ENCODE measurements at places on chromosomes 4 and X.

DNA sequence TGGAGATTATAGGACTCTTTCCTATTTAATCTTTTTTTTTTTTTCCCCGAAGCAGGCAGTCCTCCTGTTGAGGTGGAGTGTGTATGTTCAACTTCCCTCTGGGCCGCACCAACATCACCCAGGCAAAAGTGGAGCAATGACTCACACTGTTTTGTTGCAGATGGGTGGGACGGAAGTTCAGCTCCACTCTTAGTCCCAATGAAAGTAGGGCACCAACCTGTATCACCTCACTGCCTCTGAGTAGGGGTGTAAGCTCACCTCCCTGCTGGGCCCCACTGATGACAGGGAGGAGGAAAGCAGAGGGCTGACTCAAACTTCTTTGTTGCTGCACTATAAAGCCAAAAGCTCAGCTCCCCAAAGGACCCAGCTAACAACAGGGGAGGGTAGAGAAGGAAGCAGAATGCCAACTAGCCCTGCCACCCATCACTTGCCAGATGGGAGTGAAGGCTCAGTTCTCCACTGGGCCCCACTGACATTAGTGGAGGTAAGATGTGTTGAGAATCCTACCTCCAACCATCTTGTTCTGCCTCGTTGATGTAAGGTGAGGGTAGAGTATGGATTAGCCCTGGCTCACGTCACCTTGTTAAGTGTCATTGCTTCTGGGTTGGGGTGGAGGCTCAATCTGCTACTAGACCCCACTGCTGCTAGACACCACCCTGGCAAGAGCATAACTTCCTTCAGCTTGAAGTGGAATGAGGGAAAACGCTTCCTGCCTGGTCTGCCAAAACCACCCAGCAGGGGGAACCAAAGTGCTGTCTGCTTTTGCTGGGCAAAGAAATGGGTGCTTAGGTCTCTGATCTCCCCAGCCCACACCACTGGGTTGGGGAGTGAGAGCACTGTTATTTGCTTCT lies 14.1 kb downstream of the RPS6KA3 start:
- no peak for DNase-seq

DNA sequence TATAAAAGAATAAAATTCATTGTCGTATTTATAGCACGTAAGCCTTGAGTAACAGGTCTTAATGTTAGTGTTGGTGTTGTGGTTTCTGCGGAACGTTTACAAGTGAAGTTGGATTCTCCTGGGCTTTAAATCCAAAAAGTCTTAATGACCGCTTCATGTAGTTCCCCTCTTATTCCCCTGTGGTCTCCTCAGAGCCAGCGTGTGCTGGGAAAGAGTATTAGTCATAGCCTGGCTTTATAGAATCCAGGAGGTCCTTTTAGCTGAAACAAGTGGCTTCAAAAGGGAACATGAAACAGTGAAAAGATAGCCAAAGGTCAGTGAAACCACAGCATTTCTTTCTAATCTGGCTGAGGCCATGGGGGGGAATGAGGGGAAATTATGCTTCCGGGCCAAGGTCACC lies 79.1 kb downstream of the CLCN4 start:
- no peak for DNase-seq

DNA sequence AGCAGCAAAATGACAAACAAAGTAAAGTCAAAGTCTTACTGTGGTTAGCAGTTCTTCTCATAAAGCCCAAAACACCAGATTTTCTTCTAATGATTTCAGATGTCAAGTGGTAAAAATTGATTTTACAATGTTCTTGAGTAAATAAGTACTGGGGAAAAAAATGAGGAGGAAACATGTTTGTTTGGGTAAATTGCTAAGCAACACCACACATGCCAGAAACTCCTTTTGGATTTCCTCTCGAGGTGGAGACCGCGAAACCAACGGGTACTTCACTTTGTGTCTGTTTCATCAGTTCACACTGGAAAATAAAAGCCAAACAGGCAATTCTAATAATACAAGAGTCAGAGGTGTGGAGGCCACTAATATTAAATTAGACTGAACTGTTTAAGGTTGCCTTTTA lies 4.6 kb upstream of the PKD2 start:
- no peak for DNase-seq

DNA sequence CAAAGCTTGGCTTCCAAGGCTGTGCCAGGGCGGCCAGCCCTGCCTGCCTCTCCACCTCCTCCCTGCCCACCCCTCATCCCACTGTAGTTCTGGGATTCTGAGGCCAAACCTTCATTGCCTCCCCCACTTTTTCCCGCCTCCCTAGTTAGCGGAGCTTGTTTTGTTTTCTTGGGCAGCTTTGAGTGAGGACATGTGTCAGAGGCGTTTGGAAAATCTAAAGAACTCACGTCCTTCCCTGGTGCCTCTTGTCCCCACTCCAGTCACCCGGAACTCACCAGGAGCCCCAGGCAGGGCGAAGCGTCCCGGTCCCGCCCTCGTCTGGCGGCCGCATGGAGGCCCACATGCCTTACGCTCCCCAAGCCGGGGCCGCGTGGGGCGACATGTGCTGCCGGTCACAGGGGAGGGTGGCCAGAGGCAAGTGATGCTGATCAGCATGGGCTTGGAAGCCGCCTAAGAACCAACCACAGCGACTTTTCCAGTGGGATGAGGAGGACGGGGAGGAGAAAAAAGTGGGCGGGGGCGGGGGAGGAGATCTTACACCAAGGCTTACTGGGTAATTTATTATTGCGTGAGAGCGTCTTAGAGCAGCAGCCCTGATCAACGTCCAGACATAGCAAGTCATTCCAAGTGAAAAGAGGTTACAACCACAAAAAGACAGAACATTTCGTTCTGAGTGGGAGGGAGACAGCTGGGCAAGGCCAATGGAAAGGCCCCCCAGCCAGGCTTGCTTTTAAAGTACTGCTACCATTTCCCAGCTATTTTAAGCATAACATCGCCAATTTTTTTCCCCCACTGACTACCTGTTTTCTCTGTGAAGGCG lies 48.5 kb downstream of the PRPS1 start:
- DNase-seq: peak; percentile 85

GRCh38 chrX:86830685-86831084 lies 682.4 kb downstream of the DACH2 start:
- no peak for DNase-seq

GRCh38 chrX:10159145-10159468 lies 2.3 kb downstream of the CLCN4 start:
- DNase-seq: no peak

DNA sequence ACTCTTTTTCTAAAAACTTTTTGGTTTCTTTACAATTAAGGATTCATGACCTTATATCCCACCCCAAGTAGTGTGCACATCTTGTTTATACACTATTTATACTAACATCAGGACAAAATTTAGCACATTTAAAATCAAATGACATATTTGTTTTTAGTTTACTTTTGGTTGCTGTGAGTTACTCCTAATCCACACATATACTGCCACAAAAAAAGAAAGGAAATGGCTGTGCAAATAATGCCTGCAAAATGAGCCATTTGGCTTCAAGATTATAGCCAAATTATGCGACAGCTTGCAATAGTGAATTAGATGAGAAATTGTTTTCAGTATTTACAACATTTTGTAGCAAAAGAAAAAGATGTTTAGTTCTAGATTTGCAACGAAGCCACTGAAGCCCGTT lies 10.4 kb upstream of the ARHGEF38 start:
- no peak for DNase-seq

GRCh38 chr4:182918791-182919302 lies 1.7 kb upstream of the DCTD start:
- DNase-seq: no peak

GRCh38 chr4:128600410-128600809 lies 209.1 kb upstream of the JADE1 start:
- no peak for DNase-seq

- no peak for DNase-seq
Measured at GRCh38 chrX:17443556-17443955, 68.6 kb downstream of the NHS start.

- no peak for DNase-seq
Measured at GRCh38 chr4:136784326-136784725, 748.0 kb downstream of the PCDH18 start.

DNA sequence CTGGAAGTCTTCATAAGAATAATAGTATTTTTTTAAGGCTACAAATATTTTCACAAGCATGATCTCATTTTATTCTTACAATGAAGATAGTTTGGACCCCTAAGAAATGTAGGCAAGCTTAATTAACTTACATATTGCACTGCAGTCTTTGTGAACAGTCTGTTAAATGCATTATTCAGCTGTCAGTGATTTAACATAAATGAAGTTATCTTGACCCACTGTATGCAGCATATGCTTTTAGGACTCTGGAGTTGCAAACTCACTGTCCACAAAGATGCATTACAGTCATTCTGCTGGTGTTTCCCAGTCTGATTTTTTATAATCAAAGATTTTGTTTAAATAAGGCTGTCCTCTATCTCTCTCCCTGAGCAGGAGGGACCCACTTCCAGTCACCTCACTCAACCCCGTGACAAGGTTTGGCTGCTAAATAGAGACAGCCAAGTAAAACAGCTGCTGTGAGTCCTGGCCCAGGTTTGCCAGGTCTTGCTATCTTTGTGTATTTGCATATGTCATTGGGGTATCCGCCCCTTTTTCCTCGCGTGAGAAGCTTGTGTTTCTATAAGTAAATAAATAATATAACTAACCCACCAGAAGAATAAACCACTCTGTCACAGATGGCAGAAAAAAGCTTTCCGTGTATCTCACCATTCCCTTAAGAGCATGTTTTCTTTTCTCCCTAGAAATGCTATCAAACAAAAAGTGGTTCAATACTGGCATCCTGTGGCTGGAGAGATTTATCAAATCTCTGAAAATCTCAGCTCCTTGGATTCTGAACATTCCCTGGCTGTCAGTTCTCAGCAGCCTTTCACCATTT lies 67.0 kb downstream of the SLC7A11 start:
- peak; percentile 36 for DNase-seq

- DNase-seq: no peak
Measured at GRCh38 chr4:147860960-147861359, 129.1 kb downstream of the ARHGAP10 start.

DNA sequence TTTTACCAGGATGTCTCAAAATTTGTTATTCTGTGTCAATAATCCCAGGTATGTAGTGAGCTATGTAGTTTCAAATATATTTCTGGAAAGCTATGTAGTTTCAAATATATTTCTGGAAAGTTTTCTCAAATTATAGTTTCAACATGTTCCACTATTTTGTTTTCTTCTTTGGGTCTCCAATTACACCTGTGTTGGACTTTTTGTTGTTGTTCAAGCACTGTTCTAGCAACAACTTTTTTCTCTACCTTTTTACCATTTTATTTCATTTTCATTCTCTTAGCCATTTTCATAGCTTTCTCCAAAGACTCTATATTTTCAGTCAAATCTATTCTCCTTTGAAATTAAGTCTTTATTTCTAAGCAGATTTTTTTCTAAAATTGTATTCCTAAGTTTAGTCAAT lies 88.4 kb downstream of the LCORL start:
- DNase-seq: no peak

- DNase-seq: no peak
Measured at GRCh38 chr4:183287677-183288076, 32.4 kb downstream of the CLDN22 start.
